ENCODE measurements at places on chromosomes 4 and X.
A peak's percentile ranks its signal among the peaks of the same experiment; 100 is the strongest.

- DNase-seq = peak; percentile 12
Measured at GRCh38 chrX:48694776-48695533, 1.6 kb upstream of the SUV39H1 start.

GRCh38 chr4:4591071-4591470 is 49.2 kb upstream of the STX18 start:
- DNase-seq = no peak

GRCh38 chr4:83022724-83023450 is 12.1 kb upstream of the COPS4 start:
- DNase-seq = no peak

GRCh38 chr4:86975927-86976326 is 41.1 kb downstream of the AFF1 start:
- DNase-seq = no peak

DNA sequence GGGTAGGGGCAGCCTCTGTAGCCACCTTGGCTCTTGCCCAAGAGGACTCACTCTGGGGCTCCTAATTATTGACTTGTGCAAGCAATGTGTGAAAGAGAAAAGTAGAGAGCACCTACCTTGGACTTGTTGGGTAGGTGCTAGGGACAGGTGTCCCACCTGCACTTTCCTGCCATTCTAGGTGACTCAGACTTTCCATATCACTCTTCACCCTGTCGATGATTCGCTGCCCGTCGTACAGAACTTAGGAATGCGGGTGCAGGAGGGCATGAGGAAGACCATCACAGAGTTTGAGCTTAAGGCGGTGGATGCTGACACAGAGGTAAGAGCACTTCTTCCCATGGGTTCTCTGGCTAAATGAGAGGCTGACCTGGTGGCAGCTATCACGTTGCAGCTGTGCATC is 87.3 kb upstream of the ANXA3 start:
- no peak for DNase-seq

GRCh38 chrX:133638285-133638684 is 223.0 kb upstream of the GPC4 start:
- no peak for DNase-seq

- peak; percentile 13 for DNase-seq
Measured at GRCh38 chrX:115560978-115561604, at the start of gene PLS3. Gene PLS3, plus strand, starts transcription at chrX:115561174. Its CDS starts 49,077 bp downstream, at chrX:115610251.

- no peak for DNase-seq
Measured at GRCh38 chr4:123166023-123166422, 230.6 kb upstream of the SPRY1 start.

DNA sequence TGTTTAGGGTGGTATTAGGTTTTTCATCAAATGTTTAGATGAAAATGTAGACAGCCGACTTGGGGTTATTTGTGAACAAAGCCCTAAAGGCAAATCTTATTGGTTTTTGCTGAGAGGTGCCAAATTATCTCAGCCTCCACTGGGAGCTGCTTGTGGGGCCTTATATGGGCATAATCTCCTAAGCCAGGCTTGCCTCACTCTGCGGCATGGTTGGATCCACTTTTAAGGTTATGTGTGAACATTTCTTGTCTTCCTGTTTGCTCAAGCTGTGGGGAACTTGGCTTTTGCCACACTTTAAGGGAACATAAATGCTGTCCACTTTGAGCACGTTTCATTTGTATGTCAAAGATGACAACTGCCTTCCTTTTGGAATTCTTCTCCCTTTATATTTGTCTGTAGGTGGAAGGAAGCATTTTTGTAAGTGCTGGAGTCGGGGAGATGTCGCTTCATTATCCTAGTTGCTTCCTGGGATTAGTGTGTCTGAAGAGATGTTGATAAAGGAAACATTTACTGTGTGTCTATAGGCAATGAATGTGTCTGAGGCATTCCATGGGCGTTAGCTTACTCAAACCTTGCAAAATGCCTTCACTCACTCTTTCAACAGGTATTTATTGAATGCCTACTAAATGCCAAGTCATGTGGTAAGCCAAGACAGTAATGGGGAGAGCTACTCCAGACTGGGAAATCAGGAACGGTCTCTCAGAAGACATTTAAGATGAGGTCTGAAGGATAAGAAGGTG is 78.3 kb downstream of the SLC9A6 start:
- DNase-seq = no peak

DNA sequence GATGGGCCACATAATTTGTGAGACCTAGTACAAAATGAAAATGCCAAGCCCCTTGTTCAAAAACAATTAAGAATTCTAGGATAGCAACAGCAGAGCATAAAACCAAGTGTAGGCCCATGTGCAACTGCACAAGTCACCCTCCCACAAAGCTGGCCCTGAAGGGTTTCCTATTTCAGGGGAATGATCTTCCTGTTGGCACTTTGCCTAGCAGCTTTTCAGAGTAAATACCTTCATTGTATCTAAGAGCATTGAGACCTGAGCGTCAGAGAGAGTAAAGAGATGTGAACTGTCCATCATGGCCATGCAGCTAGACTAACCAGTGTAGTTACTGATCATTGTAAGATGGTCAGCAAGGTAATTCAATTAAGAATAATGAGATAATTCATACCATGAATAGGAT is 113.6 kb downstream of the CNKSR2 start:
- no peak for DNase-seq
